Upper lobe of left lung (tissue), 6 donors: ENCODE measurements at places on chromosomes 5 and 9. TPM values are rescaled to one million over a fixed set of nuclear protein-coding genes. Genes with fewer than 3 reads are reported as not detected.

ROPN1L gene
- 10.0 TPM for total RNA-seq

FBXL7 gene
- total RNA-seq: 6.3 TPM

ANKRD34B gene
- not detected for total RNA-seq

CSF1R gene
- total RNA-seq: 101 TPM

ZNF346 gene
- 9.3 TPM for total RNA-seq

CTNND2 gene
- total RNA-seq: 1.1 TPM

PCDHB16 gene
- 1.7 TPM for total RNA-seq

GAPVD1 gene
- total RNA-seq: 61.4 TPM

PRDM9 gene
- not detected for total RNA-seq

AMACR gene
- 8.8 TPM for total RNA-seq

FOXD4L5 gene
- total RNA-seq: 0.13 TPM

ZNF366 gene
- 12.4 TPM for total RNA-seq

HCN1 gene
- not detected for total RNA-seq

CYLC2 gene
- total RNA-seq: not detected

SLC46A2 gene
- total RNA-seq: 9.1 TPM

LRSAM1 gene
- 26.5 TPM for total RNA-seq

RAB24 gene
- total RNA-seq: 49.2 TPM

MUSK gene
- 6.1 TPM for total RNA-seq

CARD9 gene
- 16.8 TPM for total RNA-seq
